ENCODE measurements at places on chromosomes 3 and 15.

DNA sequence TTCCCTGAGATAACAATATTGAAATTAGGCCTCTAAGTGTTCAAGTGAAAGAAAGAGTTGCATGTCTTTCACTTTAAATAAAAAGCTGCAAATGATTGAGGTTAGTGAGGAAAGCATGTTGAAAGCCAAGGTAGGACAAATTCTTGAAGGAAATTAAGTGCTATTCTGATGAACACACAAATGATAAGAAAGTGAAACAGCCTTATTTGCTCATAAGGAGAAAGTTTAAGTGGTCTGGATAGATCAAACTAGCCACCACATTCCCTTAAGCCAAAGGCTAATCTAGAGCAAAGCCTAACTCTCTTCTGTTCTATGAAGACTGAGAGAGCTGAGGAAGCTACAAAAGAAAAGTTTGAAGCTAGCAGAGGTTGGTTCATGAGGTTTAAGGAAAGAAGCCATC is 36.1 kb downstream of the CRTC3 start:
- no peak for DNase-seq

GRCh38 chr15:101001796-101002195 is 82.6 kb downstream of the LRRK1 start:
- no peak for DNase-seq

DNA sequence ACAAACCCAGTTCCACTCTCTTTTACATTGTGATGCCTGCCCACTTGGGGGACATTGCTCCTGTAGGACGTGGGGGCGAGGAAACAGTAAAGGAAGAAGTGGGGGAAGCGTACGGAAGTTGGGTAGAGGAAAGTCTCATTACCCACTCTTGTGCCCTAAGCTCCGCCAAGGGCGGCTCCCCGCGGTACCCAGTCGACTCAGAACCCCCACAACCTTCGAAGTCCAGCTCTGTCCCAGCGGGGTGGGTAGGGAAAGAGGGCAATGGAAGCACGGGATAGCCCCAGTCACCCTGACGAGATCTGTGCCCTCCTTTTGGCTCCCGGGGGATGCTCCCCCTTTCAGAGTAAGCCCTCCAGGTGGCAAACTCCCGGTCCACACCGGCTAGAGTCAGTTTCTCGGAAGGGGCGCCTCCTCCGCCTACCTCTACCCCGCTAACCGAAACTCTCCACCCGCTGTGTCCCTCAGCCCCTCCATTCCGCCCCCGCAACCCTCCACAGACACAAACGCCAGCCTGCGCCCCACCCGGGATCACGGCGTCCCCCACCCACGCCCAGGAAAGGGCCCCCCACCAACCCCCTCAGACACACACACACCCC is 527 bp downstream of the CSNK1G1 start:
- no peak for DNase-seq

DNA sequence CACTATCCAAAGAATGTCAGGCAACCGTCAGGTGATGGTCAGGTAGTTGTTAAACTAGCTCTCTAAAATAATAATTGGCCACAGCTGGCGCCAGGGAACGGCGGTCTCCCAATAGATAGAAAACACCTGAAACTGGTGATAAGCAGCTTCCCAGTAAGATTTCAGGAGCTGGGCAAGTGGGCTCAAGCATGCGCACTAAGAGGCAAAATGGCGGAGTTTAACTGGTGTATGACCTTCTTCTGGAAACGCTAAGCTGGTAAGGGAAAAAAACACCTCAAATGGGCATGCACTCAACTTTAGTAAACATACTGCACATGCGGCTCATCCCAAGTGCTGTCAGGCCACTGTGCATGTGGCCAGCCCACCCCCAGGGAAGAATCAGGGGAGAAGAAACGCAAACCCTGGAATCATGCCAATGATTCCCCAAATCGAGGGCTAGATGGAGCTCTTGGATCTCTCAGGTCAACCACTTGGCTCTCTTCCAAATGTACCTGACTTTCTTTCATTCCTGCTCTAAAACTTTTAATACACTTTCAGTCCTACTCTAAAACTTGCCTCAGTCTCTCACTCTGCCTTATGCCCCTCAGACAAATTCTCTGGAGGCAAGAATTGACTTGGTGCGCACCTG is 195.0 kb downstream of the ZNF621 start:
- DNase-seq = peak; percentile 57

GRCh38 chr15:62868507-62868906 is 174.0 kb upstream of the TPM1 start:
- DNase-seq = no peak

DNA sequence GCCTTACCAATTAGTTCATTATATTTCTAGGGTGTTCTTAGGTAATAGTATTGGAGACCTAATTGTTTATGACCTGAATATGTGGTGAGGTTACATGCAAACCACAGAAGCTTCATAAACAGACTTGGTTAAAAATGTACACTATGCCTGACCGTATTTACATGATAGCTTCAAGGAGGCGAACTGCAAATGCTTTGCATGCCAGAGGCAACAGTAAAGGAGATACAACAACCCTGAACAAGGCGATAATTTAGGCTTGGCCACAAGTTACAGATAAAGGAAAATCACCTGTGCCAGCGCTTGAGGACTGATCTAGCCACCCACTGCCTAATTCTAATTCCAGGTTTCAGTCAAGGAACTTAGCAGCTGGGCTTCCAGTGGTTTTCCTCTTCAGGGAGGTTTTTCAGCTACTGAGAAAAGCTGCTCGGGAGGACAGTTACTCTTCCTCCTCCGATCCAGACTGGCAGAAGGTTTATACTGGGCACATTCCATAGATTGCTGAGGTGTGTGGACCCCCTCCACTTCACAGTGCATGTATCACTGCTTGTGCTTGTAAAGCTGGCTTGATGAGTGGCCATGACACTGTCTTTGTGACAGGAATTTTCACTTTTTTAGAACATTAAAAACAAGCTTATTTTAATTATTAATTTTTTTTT is 95.6 kb downstream of the DHX36 start:
- DNase-seq = no peak

Measured in spinal cord (tissue), 10 donors.